D721Med (cell line): ENCODE measurements at places on chromosomes 3 and 15.

GRCh38 chr15:91872356-91873137 is 19.0 kb downstream of the SLCO3A1 start:
- DNase-seq, result no peak

- no peak for DNase-seq
These were observed 214.8 kb downstream of the ZMAT3 start for GRCh38 chr3:178856804-178857203.

DNA sequence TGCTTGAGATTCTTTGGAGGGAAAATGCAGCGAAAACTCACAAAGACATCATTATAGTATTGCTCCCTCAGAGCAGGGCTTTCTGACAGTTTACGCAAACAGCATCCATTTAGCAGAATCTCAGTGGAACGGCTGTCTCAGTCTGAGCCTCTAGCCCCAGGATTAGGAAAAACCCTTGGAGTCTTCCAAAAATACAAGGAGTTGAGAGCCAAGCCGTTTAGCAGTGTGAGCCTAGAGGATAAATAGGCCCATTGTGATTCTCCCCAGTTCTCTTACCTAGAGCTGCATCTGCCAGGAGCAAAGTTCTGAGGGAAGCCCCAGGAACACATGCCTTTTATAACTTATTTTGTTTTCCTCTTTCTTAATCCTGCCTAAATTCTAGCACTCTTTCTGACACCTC is 359.6 kb downstream of the NTRK3 start:
- DNase-seq, result no peak

DNA sequence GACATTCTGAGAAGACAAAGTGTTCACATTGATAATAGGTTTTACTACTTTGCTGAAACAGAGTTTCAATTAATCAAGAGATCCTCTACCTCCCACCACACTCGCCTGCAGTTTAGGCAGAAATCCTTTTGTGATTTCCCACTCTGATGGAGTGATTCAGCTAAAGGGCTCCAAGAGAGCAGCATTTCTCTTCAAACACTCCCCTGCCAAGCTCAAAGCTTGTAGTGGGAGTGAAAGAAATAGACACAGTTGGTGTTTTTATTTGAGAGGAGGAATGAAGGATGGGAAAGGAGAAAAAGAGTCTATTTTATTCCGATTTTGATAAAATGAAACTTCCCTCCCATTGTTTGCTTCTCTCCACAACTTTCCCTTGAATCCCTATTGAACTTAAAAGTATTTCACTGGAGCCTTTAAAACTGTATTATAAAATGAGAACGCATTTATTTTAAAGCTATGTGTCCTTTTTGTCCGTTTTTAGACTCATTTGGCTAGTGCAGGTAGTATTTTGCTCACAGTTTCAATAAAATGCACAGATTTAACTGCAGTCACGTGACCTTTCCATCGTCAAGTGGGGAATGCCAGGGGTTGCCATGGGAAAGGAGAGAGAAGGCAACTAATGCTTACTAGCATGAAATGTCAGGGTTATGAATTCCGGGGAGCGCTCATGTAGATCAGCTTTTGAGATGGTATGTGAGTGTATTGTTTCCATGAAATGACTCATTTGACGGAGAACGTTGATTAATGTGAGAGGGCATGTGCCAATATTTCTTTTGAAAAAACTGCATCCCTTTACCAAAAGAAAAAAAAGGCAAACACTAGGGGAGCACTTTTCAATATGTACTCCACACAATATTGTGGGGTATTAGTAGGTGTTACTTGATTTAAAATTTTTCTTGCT is 7.7 kb upstream of the OSBPL11 start:
- no peak for DNase-seq

GRCh38 chr3:8990266-8991215 is 27.3 kb upstream of the RAD18 start:
- DNase-seq, result no peak

GRCh38 chr3:52339612-52340011 is 23.5 kb downstream of the DNAH1 start:
- DNase-seq, result no peak

- peak; percentile 85 for DNase-seq
These were observed 2.6 kb upstream of the APEH start for GRCh38 chr3:49671291-49672288.

- no peak for DNase-seq
These were observed 33.3 kb downstream of the PEAK1 start for GRCh38 chr15:77386626-77387025.

- DNase-seq, result no peak
These were observed 246.0 kb downstream of the MYRIP start for GRCh38 chr3:40055361-40055760.

DNA sequence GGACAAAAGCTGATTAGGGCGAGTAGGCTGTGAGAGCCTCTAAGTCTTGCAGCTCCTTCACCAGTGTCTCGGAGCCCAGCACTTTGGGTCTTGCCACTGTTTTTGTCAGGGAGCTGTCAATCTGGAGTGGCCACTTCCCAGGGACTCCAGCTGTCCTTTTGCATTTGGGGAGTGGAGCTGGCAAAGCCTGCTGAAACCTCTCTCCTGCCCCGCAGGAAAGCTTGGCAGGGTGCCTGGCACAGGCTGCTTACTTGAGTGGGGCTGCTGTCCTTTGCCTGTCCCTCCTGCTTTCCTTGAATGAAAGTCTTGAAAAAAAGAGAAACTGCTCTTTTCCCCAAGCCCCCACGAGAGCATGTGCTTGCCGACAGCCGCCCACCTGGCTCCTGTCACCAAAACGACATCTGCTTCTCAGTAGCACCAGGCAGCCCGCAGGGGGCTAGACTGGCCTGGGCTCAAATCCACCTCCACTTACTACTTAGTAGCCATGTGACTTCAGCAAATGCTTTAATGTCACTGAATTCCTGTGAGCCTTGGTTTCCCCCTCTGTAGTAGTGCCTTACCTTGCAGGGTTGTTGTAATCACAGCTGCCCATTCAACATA is 13.7 kb downstream of the USP13 start:
- DNase-seq, result no peak
